H9 (cell line): ENCODE measurements at places on chromosomes 7 and 10. TPM values are rescaled to one million over a fixed set of nuclear protein-coding genes. Genes with fewer than 3 reads are reported as not detected.

The LOXL4 gene
- total RNA-seq, result 0.13 and 0.18 TPM in 2 replicates

The MTPN gene
- 98.2 and 105 TPM in 2 replicates for total RNA-seq

The CTNNA3 gene
- total RNA-seq, result 2.3 and 3.3 TPM in 2 replicates

The FBXL13 gene
- 3.8 and 4.4 TPM in 2 replicates for total RNA-seq

The PPIA gene
- 2,409 and 2,440 TPM in 2 replicates for total RNA-seq

The CDK14 gene
- total RNA-seq, result 23.9 and 24.9 TPM in 2 replicates

The TPST1 gene
- 12.5 and 15.9 TPM in 2 replicates for total RNA-seq

The PPP1R3A gene
- not detected in 2 replicates for total RNA-seq

The CYP3A4 gene
- total RNA-seq, result not detected in 2 replicates

The GRID1 gene
- 0.35 TPM in 1 of 2 replicates, not detected in the other for total RNA-seq

The LHFPL3 gene
- total RNA-seq, result not detected in 2 replicates

The WASL gene
- total RNA-seq, result 39.3 and 41.9 TPM in 2 replicates

The PTPN20 gene
- not detected in 2 replicates for total RNA-seq

The SPDYE16 gene
- total RNA-seq, result not detected in 2 replicates

The SFTPA1 gene
- not detected in 2 replicates for total RNA-seq

The LYZL2 gene
- not detected in 2 replicates for total RNA-seq

The CDH23 gene
- 1.1 and 2.1 TPM in 2 replicates for total RNA-seq

The ST8SIA6 gene
- total RNA-seq, result 0.33 and 0.37 TPM in 2 replicates

The TAS2R4 gene
- 0.55 and 0.66 TPM in 2 replicates for total RNA-seq

The OR6B1 gene
- not detected in 2 replicates for total RNA-seq

The FAM221A gene
- total RNA-seq, result 13.4 and 15.0 TPM in 2 replicates

The PRKCQ gene
- 11.8 and 12.1 TPM in 2 replicates for total RNA-seq

The MYPN gene
- total RNA-seq, result not detected in 2 replicates

The TYW1B gene
- 5.1 and 5.5 TPM in 2 replicates for total RNA-seq

The ZNF92 gene
- total RNA-seq, result 29.8 and 32.4 TPM in 2 replicates

The DYNC1I1 gene
- total RNA-seq, result 3.2 TPM in 2 replicates

The LAMB1 gene
- 75.8 and 78.9 TPM in 2 replicates for total RNA-seq

The COL28A1 gene
- total RNA-seq, result 0.66 and 0.92 TPM in 2 replicates

The UCN3 gene
- total RNA-seq, result not detected in 2 replicates

The GBX1 gene
- total RNA-seq, result not detected in 2 replicates

The STEAP1 gene
- total RNA-seq, result 3.7 and 4.1 TPM in 2 replicates

The LRRC17 gene
- total RNA-seq, result 2.0 and 2.1 TPM in 2 replicates

The TMEM176B gene
- 0.26 and 0.85 TPM in 2 replicates for total RNA-seq

The COX15 gene
- 34.2 and 37.1 TPM in 2 replicates for total RNA-seq

The AGBL3 gene
- total RNA-seq, result 1.2 and 2.4 TPM in 2 replicates

The PRKAR2B gene
- total RNA-seq, result 15.2 and 16.6 TPM in 2 replicates

The NRAP gene
- total RNA-seq, result 0.04 TPM in 1 of 2 replicates, not detected in the other

The SLC18A2 gene
- total RNA-seq, result 3.0 and 4.0 TPM in 2 replicates

The DCLRE1C gene
- 11.9 and 15.2 TPM in 2 replicates for total RNA-seq

The NUTM2A gene
- total RNA-seq, result 0.83 and 1.1 TPM in 2 replicates

The WNT2 gene
- total RNA-seq, result not detected in 2 replicates

The DCLRE1A gene
- total RNA-seq, result 8.8 and 9.9 TPM in 2 replicates

The LRRC61 gene
- 24.4 and 27.4 TPM in 2 replicates for total RNA-seq

The SLC29A3 gene
- 9.2 and 10.2 TPM in 2 replicates for total RNA-seq

The GIMAP7 gene
- total RNA-seq, result not detected in 2 replicates

The OR13A1 gene
- 0.13 and 0.15 TPM in 2 replicates for total RNA-seq

The CALML3 gene
- total RNA-seq, result not detected in 2 replicates

The GCK gene
- 0.90 and 0.98 TPM in 2 replicates for total RNA-seq

The CFAP58 gene
- total RNA-seq, result 0.63 and 0.88 TPM in 2 replicates

The ADRB1 gene
- total RNA-seq, result 0.13 TPM in 1 of 2 replicates, not detected in the other

The NEUROG3 gene
- total RNA-seq, result not detected in 2 replicates
